Bone marrow (tissue), 2 donors: ENCODE measurements at places on chromosomes 6 and 20.

GRCh38 chr6:10223841-10224240, 191.0 kb downstream of the TFAP2A start:
- DNase-seq = no peak

- DNase-seq = no peak
These were observed 38.9 kb downstream of the FBXO9 start for GRCh38 chr6:53103993-53104675.

DNA sequence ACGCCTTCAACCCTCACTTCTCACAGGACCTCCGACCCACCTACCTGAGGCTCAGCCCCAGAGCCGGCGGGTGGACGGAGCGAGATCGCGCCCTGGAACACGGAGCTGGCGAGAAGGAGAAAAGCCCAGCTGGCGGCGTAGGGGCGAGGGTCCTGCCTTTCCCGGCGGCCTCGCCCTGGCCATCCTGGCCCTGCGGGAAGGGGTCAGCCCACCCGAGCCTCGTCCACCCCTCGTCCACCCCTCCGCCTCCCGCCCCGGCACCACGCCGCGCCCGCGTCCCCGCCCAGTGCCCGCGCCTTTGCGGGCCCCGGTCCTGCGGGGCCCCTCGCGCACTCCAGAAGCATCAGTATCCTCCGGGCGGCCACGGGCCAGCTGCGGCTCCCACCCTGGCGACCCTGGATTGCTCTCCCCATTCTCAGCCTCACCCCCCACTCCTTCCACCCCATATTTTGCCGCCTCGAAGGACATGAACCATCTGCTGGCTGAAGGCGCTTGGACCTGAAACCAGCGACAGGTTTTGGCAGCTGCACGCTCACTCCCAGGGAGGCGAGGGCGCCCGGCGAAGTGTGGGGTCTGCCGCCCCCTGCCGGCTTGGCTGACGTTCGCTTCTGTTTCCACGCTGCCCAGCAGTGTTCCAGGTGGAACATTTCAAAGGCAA, 65.1 kb downstream of the PLG start:
- no peak for DNase-seq

GRCh38 chr6:9103876-9104521, 668.7 kb upstream of the SLC35B3 start:
- DNase-seq = no peak

DNA sequence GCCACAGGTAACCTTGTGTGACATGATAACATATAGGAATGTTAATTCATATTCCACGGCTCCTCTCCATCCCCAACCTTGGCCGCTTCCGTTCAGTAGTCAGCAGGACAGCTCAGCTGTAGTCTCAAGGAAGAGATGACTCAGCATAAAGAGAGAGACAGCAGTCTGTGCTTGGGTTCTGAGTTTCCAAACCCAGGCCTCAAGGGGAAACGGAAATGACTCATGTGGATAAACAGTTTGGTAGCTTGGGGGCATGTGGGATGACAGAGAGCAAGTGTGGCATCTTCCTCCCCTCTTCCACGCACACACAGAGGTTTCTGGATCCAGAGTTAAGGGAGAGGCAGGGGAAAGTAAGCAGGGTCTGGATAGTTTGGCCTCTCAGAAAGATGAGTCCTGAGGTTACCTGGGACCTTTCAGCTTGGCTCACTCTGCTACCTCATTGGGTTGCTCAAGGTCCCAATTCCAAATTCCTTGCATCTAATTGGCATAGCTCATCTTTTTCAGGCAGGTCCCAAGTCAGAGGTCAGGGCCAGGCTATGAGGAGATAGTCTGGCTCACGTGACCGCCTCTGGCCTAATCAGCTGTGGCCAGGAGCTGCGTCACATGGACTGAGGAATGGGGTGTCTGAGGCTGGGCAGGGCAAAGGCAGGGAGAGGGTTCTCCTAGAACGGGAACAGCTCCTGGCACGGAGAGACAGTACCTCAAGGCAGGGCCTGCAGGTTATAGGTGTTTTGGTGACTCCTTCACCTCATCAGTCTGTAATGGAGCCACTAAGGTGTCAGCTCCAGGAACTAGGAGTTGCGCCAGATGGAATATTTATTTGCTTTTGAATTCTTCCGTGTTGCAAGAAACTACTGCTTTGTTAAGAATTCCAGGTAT, 36.5 kb upstream of the MLN start:
- DNase-seq = peak; percentile 97

GRCh38 chr6:30357678-30358540, 13.0 kb downstream of the RPP21 start:
- no peak for DNase-seq

DNA sequence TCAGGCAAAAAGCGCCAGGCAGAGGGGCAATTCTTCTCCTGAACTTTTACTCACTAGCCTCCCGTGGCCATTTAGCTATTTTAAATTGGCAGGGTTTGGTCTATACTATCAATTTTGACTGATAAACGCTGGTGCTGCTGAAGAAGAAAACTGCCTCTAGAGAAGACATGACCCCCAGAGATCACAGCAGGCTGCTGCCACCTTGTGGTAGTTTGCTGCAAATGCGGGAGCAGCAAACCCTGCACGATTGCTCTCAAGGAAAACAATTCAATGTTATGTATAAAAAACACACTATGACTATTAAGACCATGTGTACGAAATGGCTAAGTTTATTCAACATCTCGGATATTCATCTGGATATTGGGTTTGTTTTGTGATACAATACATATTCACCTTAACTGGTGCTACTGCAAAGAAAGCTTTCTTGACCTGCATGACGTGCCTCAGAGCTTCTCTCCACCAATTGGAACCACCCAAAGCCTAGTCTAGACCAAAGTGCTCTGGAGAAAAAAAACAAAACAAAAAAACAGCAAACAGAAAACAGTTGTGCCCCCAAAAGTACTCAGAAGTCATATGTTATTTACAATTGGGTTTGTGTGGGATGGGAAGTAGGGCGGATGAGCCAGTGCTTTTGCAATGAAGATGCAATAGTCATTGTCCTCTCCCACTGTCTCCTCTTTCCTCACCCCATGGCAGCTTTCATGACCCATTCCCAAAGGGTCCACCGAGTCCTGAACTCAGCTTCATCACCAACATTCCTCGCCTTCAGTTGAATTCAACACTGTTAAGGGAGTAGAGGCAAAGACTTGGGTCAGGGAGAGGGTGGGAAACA, 19.6 kb upstream of the IL17F start:
- peak; percentile 3 for DNase-seq

DNA sequence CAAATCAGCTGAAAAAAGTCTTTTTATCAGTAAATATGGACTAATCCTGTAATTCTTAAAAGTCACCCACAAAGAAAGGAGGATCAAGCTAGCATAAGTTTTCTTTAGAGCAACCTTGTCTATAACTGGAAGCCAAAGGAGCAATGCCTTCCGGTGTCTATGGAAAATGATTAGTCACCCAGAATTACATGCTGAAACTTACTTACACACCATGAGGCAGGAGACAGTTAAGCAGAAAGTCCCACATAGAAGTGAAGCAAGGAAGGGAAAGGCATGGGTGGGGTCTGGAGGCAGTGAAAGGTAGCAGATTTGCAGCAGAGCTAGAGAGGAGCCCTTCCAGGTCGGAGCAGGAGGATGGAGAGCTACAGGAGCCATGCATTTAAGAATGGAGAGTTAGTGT, 153.7 kb upstream of the RIPOR2 start:
- no peak for DNase-seq

DNA sequence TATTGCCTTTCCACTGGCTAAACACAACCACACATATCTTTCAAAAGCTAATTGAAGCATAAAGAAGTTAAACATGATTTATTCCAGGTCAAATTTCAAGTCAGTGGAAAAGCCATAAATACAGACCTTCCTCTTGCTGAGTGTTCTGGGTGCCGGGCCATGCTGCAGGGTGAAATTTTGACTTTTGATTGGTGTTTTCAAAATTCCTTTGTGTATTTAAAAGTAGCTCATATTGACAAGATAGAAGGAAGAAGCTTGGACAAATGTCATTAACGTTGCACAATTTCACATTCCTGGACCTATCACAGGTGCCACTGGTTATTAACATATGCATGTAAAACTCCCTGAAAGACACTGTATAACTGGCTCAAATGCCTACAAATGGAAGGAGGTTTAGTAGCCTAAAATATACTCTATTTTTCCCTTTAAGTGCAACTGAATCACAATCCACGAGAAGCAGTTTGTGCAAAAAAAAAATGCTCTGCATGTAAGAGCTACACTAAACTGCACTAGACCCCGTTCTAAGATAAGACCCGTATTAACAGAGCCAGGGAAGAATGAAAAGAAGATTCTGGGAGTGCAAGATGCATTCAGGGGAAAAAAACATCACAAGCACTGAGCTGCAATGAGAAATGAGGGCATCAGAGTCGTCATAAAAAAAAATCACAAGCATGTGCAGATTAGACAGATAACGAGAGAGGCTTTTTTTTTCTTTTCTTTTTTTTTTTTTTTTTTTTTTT, 30.4 kb downstream of the ATXN1 start:
- no peak for DNase-seq

DNA sequence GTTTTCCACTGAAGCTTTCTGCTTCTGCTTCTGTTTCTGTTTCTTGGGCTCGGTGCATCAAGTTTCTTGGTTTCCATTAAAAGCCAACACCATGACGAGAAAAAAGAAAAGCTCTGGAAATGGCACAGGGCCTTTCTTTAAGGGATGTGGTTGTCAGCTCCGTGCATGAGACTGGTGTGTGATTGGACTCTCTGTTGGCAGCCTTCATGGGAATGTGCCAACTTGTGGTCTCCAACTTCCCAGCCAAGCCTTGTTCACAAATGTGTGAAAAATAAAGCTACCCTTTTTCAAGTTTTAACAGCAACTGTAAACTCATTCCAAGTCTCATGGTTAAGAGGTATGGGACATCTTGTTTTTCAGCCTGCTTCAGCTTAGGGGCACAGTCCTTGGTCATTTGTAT, 68.7 kb upstream of the CST7 start:
- no peak for DNase-seq

- no peak for DNase-seq
These were observed 158.1 kb downstream of the SMOC2 start for GRCh38 chr6:168599118-168599494.

DNA sequence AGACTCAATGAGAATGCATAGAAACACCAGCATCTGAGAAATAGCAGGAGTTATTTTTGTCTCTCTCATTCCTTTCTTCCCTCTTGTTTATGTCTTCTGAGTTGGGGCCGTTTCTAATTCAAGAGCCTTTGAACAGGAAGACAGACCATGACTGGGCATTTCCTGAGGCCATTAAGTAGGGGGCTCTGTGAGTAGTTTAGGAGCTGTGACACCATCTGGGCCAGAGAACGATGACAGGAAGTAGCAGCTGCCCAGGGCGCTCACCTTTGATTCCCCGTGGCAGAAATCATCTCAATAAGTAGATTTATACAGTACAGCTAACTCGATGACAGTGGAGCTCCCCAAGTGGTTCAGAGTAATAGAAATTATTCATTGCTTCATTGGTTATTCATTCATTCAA, 298.4 kb upstream of the PLN start:
- DNase-seq = no peak

GRCh38 chr6:161644521-161644920, 370.7 kb upstream of the AGPAT4 start:
- DNase-seq = no peak

- no peak for DNase-seq
These were observed 7.6 kb downstream of the GSS start for GRCh38 chr20:34948030-34948429.

GRCh38 chr20:19077370-19078220, 134.8 kb upstream of the SLC24A3 start:
- DNase-seq = no peak

GRCh38 chr6:161772176-161772575, 498.3 kb upstream of the AGPAT4 start:
- no peak for DNase-seq

DNA sequence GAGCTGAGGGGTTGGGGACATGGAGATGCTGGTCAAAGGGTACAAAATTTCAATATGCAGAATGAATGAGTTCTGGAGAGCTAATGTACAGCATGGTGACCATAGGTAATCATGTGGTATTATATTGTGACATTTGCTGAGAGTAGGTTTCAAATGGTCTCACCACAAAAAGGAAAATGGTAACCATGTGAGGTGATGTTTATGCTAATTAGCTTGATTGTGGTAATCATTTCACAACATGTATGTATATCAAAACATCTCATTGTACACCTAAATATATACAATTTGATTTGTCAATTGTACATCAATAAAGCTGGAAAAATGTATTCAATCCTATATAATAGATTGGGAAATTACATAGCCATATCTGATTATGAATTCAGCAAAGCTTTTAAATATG, 29.5 kb upstream of the TMEM14A start:
- DNase-seq = no peak

DNA sequence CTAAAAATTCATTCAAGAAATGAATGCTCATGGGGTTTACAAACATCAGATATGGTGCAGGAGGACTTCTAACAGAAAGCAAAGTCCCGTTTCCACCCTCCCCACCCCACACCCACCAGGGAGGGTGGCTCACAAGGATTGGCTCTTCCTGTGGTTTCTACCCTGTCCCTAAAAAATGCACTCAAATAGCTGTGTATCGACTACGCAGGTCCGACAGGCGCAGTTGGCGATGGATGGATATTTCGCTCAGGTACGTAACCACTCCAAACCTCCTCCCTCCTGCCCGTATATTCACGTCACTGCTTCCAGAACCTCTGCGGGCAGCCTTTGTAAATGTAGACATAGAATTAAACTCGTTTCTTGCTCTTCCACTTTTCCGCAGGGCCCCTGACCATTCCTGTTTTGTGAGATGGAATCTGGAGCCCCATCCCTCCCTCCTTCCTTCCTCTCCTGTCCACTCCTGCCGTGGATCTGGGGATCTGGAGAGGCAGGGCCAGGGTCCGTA, 264.3 kb downstream of the BMP7 start:
- DNase-seq = no peak

DNA sequence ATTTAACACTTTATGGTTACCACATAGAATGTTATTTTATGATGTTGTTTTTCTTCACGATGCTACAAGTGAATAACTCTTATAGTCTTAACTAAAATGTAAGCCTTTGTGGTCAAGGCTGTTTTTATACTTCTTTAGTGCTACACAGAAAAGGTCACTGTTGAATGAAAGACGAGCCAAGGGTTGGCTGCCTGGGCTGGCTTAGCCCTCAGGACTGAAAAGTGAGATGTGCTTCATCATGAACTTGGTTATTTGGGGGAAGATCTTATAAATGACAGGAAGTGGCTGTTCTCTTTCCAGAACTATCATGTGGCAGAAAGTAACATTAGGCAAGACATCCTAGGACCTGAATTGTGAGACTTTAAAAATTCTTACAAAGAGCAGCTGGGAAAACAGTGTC, 404.0 kb downstream of the BTBD3 start:
- DNase-seq = no peak

GRCh38 chr6:301929-302705, 9.8 kb downstream of the DUSP22 start:
- DNase-seq = no peak

- no peak for DNase-seq
These were observed 29.3 kb downstream of the GCM1 start for GRCh38 chr6:53119349-53119748.

GRCh38 chr20:47875297-47876025, 90.2 kb upstream of the SULF2 start:
- DNase-seq = no peak

- no peak for DNase-seq
These were observed 426.4 kb downstream of the PRKN start for GRCh38 chr6:162301128-162301527.

- DNase-seq = no peak
These were observed 342.7 kb downstream of the SMOC2 start for GRCh38 chr6:168783720-168784119.

GRCh38 chr6:113995634-113996033, 24.7 kb upstream of the HDAC2 start:
- DNase-seq = no peak

- DNase-seq = no peak
These were observed 68.5 kb downstream of the FOXC1 start for GRCh38 chr6:1678201-1678600.
